Stimulated activated naive CD4-positive, alpha-beta T cell treated with Interleukin-2 at 50 U/mL for 16 hours (primary cell): ENCODE measurements at places on chromosomes 7 and 10.

DNA sequence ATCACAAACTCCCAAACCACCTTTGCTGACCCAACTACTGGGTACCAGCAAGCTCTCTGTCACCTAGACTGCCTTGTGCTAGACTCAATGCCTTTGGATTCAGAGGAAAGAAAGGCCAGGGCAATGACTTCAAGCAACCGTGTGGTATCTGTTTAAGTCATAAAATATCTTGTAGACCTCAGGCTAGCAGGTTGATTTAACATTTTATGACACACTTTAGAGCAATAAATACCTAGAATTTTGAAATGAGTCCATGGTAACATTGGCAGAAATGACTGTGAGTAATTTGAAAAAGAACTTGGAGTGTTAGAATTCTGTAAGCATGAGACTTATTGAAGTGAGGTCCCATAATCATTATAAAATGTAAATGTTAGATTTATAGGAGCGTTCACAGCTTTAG lies 87.2 kb downstream of the TWIST1 start:
- no peak for DNase-seq

DNA sequence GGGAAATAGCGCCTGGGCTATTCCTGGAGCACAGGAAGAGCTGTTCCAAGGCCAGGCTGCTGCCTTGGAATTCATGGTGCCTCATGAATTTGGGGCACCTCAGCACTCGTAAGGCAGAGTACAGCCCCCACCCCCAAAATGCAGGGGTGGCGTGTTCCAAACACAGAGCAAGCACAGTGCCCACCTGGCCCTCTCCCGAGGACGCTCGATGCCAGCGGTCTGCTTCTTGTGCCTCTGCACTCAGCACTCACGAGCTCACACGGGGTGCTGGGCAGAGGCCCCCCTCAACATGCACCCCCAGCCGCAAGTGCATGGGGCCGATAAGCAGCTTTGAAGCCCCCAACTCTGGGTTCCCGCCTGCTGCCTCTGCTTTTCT lies 60.1 kb downstream of the ZRANB1 start:
- DNase-seq: no peak

GRCh38 chr7:108142675-108143259 lies 12.6 kb upstream of the LAMB4 start:
- DNase-seq: no peak

DNA sequence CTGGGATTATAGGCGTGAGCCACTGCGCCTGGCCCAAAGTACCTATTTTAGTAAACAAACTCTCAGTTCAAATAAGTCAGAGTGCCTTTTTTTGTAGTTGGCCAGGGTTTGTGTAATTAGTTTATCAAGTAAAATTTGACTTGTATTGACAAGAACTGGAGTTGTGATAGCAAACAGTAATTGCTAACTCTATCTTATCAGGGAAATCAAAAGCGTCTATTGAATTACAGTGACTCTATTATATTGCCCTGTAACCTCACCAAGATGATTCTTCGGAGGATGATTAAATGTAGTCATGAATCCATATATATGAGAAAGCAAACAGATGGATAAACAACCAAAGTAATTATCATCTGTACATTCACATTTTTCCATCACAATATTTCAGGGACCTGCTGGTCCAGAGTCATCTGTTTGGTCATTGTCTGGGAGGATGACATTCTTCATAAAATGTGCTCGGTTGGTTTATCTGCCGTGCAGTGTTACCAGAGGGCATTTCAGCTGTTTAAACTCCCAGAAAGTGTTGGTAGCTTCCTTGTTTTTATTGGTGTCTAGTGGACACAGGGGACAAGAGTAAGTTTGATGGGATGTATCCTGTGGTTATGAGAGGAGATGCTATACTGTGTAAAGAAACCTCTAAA lies 35.6 kb downstream of the DOCK1 start:
- DNase-seq: no peak

DNA sequence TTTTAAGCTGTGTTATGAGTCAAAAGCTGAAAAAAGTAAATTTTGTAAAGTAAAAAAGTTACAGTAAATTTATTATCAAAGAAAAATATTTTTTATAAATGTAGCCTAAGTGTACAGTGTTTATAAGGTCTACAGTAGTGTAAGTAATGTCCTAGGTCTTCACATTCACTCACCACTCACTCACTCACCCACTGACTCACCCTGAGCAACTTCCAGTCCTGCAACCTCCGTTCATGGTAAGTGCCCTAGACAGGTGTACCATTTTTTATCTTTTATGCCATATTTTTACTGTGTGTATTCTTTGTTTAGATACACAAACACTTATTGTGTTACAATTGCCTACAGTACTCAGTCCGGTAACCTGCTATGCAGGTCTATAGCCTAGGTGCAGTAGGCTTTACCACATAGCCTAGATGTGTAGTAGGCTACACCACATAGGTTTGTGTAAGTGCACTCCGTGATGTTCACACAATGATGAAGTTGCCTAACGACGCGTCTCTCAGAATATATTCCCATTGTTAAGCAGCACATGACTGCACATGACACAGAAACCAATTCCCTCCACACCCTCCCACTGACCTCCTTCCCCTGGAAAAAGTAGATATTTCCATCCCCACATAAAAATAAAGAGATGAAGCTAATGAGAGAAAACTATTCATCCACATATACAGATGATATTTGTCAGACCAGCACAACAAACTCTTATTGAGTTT lies 44.8 kb upstream of the FGL2 start:
- no peak for DNase-seq

GRCh38 chr10:130439766-130440165 lies 303.6 kb downstream of the GLRX3 start:
- no peak for DNase-seq

DNA sequence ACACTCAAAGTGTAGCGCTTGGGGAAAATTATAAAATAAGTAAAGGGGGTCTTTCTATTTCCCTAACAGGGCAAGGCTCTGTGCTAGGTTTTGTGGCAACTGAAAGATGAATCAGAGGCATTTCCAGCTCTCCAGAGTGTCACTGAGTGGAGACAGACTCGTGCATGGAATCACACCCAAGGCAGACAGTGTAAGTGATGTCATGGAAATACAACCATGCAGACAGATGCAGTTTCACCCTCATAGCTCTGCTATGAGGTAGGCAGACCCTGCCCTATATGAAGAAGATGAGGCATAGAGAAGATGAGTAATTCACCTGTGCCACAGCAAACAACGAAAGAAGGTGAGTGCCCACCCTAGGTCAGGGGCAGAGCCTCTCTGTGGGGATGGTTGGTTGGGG lies 57.2 kb upstream of the PITRM1 start:
- no peak for DNase-seq

GRCh38 chr10:95694665-95695064 lies 938 bp upstream of the TCTN3 start:
- DNase-seq: no peak
